CMK (cell line): ENCODE measurements at places on chromosomes 7 and 10.

GRCh38 chr7:142002179-142002578, 6.5 kb downstream of the MGAM start:
- no peak for DNase-seq

DNA sequence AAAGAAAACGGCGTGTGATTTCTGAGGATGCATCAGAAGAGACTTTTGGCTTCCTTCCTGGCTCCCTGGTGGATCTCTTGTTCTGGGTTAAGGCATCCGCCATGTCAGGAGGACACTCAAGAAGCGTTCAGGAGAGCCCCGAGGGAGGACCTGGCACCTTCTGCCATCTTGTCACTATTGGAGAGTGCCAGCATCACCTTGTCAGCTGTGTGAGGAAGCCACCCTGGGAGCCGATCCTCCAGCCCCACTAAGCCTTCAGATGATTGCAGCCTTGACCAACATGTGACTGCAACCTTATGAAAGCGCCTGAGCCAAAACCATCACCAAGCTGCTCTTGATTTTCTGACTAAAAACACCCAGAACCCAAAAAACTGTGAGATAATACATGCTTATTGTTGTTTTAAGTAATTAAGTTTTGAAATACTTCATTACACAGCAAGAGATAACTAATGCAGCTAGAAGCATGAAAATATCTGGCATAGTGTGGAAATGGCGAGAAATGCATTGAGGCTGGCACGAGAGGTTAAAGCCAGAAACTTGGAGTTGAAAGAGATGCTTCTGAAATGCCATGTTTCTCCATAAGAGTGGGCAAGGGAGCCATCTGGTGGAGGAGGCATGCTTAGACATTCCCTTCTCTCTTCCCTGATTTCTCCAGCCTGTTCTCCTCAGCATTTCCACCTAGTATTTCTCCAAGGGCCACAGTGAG, 5.4 kb upstream of the ZFYVE27 start:
- DNase-seq = no peak

- DNase-seq = no peak
Observed at GRCh38 chr7:159068488-159068811, 76.2 kb downstream of the VIPR2 start.

GRCh38 chr10:3236644-3237404, 64.2 kb upstream of the PITRM1 start:
- DNase-seq = no peak

GRCh38 chr10:62818426-62819011, 2.4 kb upstream of the EGR2 start:
- no peak for DNase-seq

DNA sequence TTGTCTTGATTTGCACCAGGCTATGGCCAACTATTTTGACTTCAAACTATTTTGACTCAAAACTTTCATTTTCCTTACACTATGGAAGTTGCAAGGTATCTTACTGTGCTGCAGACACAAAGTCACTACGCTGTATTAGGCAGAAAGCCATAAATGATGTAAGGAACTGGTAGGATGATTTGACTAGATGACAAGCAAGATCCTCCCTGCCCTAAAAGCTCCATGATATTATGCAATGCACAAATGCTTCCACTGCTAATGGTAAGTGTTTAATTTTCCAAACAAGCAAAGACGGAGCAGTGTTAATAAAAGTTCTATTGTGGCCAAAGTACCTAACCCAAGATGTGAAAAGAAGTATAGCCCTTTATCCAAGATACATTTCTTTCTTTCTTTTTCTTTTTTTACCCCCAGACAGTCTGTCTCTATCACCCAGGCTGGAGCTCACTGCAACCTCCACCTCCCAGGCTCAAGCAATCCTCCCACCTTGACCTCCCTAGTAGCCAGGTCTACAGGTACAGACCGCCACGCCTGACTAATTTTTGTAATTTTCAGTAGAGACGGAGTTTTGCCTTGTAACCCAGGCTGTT, 98.2 kb downstream of the ANK3 start:
- DNase-seq = no peak

GRCh38 chr7:130982160-130982638, 248.2 kb upstream of the KLF14 start:
- no peak for DNase-seq

DNA sequence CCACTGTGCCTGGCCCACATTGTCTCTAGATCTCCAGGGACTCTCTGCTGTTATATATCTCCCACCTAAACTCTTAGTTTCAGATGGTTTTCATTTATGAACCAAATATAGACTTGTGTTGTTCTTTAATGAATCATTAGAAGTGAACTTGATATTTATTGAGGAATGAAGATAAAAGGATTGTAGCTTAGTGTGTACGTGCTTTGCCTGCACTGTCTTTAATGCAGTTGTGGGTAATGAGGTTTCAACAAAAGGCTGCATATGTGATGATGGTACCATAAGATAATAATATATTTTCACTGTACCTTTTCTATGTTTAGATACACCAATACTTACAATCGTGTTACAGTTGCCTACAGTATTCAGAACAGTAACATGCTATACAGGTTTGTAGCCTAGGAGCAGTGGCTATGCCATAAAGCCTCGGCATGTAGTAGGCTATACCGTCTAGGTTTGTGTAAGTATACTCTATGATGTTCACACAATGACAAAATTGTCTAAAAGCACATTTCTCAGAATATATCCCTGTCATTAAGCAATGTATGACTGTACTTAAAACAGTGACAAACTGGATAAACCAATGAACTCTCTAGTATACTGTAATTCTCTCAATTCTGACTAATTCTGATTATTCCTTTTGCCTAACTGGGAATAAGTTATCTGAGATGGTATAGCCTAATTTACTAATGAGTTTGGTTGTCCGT, 25.2 kb downstream of the VCL start:
- DNase-seq = no peak

DNA sequence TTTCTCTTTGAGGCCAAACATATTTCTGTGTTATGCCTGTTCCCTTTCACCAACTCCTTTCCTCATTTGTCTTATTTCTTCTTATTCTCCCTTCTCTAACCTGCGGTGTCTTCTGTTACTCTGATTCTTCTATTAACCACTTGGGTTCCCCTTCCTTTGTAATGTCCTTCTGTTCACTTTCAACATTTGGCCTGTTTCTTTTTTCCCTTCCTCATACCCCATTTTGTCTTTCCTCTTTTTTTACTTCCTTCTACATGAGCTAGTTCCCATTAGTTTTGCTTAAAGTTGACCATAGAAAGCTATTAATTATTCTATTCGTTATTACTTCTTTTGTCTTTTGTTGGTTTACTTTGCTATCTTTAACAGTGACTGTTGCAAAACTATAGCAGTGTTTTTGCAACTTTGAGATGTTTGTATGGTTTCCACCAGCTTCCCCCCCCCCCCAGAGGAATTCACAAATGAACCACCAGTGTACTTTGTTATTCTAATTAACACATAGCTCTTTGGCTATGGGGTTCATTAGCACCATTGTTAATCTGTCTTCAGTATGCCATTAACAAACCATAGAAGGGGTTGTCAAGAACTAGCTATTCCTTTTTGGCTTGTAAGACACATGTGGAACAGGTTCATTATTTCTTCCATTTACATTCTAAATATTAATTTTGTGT, 2.9 kb downstream of the LRGUK start:
- no peak for DNase-seq

- DNase-seq = no peak
Observed at GRCh38 chr10:42630537-42631134, 7.7 kb downstream of the ZNF33B start.

DNA sequence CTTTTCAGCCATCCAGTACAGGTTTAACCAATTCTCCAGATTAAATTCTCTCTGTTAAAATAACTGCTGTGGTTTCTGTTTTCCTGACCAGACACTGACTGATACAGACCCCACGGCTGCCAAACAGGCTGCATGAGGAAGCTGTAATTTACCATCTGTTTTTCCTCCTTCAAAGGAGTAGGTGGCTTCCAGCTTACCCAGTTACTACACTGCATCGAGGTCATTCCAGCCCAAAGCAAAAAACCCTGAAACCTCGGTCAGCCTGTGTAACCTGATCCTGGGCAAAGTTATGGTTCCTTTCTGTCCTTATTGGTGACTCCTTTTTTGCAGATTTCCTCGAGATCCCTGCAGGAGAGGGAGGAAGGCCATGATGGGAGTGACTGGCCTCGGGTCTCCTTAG, 27.9 kb upstream of the LOXL4 start:
- no peak for DNase-seq

GRCh38 chr7:130413201-130413600, 27.6 kb downstream of the CEP41 start:
- no peak for DNase-seq

- no peak for DNase-seq
Observed at GRCh38 chr7:44634839-44635591, 28.6 kb downstream of the OGDH start.

DNA sequence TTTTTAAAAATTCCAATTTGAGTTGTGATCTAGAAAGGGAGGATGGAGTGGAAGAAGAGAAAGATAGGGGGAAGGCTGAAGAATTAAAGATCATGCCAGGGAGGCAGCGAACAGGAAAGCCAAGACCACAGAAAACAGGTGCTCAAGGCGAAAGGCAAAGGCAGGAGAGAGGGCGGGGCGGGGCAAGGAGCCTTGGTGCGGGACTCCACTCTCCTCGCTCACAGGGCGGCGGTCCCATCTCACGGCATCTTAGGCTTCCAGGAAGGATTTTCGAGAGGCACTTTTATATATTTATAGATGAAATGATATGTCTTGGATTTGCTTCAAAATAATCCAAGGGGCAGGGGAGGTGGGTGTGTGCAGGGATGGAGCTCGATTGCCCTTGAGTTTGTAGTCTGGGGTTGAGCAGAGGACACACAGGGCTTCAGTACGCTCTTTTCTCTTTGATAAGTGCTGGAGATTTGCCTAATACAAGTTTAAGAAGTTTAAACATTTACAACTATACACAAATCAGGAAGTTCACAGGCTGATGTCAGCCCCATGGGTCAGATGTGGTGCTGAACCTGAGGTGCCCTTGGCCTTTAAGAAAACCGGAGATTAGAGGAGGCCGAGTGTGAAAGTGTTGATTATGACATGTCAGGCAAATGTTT, 161.1 kb downstream of the PRKAG2 start:
- no peak for DNase-seq

DNA sequence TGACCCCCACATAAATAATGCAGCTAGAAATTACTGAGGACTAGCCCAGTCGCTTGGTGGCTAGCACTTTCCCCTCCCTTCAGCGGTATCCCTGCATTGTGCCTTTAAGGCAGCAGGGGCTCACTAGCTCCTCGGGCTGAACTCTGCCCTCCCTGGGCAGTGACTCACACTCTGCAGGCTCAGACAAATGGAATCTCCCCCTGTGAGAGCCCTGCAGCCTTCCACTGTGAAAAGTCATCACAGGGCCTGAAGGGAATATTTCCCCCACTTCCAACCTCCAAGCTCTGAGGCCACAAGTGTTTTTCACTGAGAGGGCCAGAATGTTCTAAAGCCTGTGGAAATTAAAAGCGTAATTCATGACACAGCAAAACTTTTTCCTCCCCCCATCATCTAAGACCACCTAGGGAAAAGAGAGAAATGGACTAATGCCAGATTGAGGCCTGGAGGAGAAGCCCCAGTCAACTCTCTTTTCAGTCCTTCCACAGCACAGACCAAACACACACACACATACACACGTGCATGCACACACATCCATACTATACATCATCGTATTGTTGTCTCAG, 93.6 kb upstream of the COL1A2 start:
- DNase-seq = no peak

DNA sequence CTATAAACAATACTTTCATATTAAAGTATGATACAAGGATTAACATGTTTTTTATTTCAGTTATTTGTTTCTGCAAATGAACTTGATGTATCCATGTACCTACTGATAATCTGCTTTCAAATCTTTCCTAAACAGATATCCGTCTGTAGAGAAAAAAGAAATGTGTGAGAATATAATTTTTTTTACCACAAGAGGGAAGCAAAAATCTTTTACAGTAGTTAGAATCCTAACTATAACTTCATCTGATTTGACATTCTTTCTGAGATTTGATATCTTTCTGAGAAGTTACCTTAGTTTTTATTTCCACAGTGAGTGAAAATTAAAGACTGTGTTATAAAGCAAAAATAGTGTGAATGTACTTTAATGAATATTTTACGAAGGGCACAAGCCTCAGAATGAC, 203.9 kb upstream of the PCLO start:
- DNase-seq = no peak

DNA sequence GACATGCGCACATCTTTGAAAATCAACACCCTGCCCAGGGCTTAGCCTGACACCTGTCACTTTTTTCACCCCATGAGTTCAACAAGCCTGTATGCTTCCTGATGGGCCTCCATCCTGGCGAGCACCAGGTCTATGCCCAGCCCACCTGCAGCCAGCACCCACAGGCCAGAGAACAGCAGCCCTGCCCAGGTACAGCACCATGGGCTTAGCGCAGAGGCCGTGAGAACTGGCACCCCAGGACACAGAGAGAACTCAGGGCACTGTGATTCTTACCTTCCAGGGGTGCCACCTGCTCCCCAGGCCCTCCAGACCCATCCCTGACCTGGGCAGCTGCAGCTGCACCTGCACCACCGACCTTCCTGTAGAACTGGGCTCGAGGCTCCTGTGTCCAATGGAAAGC, 536.6 kb downstream of the TCERG1L start:
- DNase-seq = no peak

GRCh38 chr7:41445432-41445831, 257.5 kb downstream of the INHBA start:
- DNase-seq = no peak

DNA sequence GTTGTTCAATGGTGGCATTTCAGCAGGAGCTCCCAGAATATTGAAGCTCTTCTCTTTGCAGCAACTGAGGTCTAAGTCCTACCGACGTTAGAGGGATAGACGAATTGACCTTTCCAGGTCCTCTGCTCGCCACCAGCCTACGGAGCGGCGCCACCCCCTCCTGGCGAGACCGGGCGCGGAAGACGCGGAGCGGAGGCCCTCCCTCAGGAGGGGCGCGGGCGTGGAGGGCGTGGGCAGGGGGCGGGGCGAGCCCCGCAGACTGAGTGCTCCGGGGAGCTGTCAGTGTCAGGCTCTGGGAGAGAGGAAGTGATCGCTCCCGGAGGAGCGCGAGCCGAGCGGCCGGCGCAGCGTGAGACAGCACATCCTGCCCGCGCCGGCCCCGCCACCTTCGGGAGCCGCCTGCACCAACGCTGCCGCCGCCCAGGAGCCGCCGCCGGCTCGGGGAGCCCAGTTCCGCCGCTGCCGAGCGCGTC, at the start of gene DYNC1I1:
DYNC1I1 (plus strand) TSS at position 257 of the 473 bp plus-strand sequence. CDS start 32,176 bp downstream, outside the sequence.
- peak; percentile 69 for DNase-seq

DNA sequence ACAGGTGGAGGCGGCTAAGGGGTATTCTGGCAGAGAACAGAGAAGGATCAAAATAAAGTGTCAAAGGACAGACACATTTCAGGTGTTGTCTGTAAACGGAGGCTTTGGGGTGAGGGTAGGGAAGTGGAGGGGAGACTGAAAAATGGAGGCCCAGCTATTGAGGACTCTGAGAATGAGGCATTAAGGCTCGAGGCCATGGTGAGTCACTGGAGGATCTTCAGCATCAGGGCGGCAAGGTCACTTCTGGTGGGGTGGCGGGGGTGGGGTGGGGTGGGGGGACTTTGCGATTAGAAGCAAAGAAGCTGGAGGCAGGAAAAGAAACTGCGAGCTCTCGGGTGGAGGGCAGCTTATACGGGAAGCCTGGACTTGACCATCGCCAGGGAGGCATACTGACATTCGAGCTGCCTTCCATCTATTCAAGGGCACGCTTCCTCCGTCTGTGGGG, 58.4 kb upstream of the PCGF5 start:
- DNase-seq = no peak

GRCh38 chr7:97126483-97127171, 9.1 kb downstream of the SDHAF3 start:
- no peak for DNase-seq

- no peak for DNase-seq
Observed at GRCh38 chr10:4061441-4061951, 276.5 kb upstream of the KLF6 start.

- no peak for DNase-seq
Observed at GRCh38 chr7:74262639-74263398, 8.6 kb upstream of the RFC2 start.

- DNase-seq = no peak
Observed at GRCh38 chr7:106749165-106749564, 88.2 kb upstream of the CCDC71L start.
